ENCODE measurements at places on chromosomes 2 and 18.
A peak's percentile ranks its signal among the peaks of the same experiment; 100 is the strongest.

- DNase-seq = no peak
Observed at GRCh38 chr2:236544362-236544761, 25.3 kb upstream of the ACKR3 start.

- no peak for DNase-seq
Observed at GRCh38 chr2:102106133-102106556, 36.4 kb upstream of the IL1R1 start.

GRCh38 chr2:59171019-59171418 lies 929.9 kb upstream of the FANCL start:
- no peak for DNase-seq

- no peak for DNase-seq
Observed at GRCh38 chr18:3605954-3606443, 156.0 kb downstream of the TGIF1 start.

GRCh38 chr2:112835061-112835501 lies 1.5 kb downstream of the IL1B start:
- DNase-seq = no peak

DNA sequence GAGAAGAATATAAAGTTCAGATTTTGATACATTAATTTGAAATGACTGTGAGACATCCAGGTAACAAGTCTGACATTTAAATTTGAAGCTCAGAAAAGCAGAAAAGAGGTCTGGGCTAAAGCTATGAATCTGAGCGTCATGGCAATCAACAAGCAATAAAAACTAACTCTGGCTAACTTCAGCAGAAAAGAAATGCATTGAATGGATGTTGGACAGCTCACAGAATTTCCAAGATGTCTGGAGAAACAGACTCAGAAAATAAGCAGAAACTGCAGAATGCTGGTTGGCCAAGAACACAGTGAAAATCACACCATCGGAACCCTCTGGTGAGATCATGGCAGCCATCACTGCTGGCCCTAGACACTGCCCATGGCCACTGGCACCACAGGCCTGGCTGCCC lies 366.6 kb downstream of the METTL4 start:
- no peak for DNase-seq

DNA sequence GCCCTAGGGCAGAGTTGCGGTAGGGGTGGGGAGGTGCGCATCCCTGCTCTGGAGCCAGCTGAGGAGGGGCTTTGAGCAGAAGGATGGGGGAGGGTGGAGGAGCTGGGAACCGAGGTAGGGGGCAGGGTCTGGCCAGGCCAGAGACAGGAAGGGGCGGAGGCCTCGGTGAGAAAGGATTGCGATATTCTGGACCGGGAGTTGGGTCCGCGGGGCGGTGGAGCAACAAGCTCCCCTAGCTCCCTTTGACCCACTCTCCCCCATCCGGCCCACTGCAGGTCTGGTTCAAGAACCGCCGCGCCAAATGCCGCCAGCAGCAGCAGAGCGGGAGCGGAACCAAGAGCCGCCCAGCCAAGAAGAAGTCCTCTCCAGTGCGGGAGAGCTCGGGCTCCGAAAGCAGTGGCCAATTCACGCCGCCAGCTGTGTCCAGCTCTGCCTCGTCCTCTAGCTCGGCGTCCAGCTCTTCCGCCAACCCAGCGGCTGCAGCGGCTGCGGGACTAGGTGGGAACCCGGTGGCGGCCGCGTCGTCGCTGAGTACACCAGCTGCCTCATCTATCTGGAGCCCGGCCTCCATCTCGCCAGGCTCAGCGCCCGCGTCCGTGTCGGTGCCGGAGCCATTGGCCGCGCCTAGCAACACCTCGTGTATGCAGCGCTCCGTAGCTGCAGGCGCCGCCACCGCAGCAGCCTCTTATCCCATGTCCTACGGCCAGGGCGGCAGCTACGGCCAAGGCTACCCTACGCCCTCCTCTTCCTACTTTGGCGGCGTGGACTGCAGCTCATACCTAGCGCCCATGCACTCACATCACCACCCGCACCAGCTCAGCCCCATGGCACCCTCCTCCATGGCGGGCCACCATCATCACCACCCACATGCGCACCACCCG lies 4.8 kb downstream of the OTX1 start:
- DNase-seq = no peak

DNA sequence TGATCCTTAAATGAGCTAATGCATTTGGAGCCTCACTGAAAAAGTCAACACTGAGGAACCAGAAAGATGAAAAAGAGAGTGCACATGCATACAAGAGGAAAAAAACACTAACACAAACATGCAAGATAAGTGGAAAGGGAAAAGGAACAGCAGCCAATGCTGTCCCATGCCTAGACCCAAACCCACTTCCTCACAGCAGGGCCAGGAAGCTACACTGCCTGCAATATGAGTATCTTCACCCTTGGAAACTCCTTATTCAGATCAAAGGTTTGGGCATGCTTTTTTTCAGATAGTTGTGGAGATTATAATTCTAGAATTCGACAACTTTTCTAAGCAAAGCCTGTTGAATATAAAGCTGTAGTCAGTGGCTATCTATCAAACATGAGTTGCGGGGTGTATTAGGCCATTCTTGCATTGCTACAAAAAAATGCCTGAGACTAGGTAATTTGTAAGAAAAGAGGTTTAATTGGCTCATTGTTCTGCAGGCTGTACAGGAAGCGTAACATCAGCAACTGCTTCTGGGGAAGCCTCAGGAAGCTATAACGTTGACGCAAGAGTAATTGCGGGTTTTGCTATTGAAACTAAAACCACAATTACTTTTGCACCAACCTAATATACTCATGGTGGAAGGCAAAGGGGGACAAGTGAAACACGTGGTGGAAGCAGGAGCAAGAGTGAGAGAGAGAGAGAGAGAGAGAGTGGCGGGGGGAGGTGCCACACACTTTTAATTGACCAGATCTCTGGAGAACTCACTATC lies 138.2 kb downstream of the MBD2 start:
- DNase-seq = no peak

DNA sequence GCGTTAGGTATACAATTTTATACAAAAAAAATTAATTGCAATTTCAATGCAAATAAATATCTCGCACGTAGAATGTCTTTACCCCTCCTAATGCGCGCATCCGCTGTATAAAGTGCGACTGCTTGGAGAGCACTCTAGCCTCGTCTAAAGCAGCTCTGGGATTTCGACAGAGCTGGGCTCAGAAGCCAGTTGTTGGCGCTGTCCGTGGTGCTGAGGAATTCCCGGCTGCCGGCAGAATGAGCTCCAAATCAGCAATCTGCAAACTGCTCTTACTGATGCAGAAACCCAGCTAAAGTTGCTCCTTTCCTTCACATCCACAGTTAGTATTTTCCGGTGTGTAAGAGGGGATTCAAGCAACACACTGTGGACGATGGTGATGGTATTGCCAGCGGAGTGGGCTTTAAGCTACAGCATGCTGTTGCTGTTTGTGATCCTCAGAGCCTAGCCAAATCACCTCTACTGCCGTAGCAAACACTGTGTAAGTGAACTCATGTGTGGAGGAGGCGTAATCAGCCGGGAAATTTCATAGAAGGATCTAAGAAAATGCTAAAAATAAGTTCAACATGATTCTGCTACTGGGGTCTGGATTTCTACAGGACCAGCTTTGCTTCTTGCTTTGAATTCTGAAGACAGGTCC lies at the start of gene VWC2L:
Gene VWC2L, plus strand, starts transcription at position 137 of the 637 bp plus-strand sequence. CDS start 3,140 bp downstream, outside the sequence.
- peak; percentile 71 for DNase-seq

Measured in amygdala (tissue), 56 donors.